Stimulated activated CD4-positive, alpha-beta T cell treated with anti-CD3 and anti-CD28 coated beads, Interleukin-1b, Interleukin-23, amount 100 ng/mL, for 1 hour (primary cell): ENCODE measurements at places on chromosomes 7 and 10.

GRCh38 chr10:2933071-2933470 lies 134.3 kb upstream of the PFKP start:
- DNase-seq, result no peak

GRCh38 chr7:137992550-137993394 lies 9.1 kb downstream of the CREB3L2 start:
- DNase-seq, result no peak

- DNase-seq, result no peak
These were observed 138.4 kb upstream of the MDFIC start for GRCh38 chr7:114783508-114783907.

DNA sequence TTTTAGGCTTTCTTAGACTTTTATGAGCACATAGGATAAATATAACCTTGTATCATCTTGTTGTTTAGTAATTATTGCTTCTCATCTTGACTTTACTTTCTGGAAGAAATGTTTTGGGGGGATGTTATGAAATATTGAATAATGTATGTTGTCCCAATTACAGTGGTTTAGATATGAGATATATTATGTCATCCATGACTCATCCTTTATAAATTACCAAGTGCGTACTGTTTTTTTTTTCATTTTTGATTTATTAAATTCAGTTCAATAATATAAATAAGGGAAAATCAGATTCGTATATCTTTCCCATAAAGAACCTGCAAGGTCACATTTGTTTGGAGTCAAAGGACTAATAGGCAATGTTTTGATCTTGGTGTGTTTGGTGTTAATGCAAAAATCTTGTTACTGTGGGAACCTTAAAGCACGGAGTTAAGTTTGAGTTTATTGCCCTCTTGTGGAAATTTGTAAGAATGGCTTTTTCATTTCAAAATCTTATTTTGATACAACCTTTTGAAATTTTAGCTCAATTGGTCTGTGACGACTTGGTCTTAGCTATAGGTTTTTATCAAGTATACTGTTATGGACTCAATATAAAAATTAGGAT lies 108.6 kb downstream of the SRI start:
- no peak for DNase-seq

- DNase-seq, result no peak
These were observed 1049.7 kb downstream of the NRG3 start for GRCh38 chr10:82924711-82925110.

GRCh38 chr7:149310113-149310836 lies 48.3 kb downstream of the ZNF783 start:
- DNase-seq, result no peak

GRCh38 chr7:31761646-31762045 lies 74.6 kb downstream of the PPP1R17 start:
- no peak for DNase-seq

- no peak for DNase-seq
These were observed 72.4 kb upstream of the LRRC4 start for GRCh38 chr7:128103498-128104107.

- no peak for DNase-seq
These were observed 2.7 kb upstream of the MPP7 start for GRCh38 chr10:28305553-28305952.

DNA sequence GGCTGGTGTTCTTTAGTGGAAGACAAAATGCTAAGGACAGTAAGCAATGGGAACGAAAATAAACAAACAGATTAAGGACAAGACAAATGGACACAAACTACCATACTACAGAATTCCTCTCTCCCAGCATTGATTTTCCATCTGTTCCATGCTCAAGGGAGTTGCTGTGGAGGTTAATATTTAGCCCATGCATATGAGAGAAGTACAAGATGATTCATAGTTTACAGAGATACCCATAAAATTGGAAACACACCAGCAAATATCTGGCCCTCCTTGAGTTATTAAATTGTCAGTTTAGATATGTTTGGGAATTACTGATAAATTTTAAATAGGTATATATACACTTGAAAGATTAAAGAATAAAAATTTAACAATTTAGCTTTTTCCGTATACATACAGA lies 69.8 kb downstream of the GLI3 start:
- DNase-seq, result no peak

DNA sequence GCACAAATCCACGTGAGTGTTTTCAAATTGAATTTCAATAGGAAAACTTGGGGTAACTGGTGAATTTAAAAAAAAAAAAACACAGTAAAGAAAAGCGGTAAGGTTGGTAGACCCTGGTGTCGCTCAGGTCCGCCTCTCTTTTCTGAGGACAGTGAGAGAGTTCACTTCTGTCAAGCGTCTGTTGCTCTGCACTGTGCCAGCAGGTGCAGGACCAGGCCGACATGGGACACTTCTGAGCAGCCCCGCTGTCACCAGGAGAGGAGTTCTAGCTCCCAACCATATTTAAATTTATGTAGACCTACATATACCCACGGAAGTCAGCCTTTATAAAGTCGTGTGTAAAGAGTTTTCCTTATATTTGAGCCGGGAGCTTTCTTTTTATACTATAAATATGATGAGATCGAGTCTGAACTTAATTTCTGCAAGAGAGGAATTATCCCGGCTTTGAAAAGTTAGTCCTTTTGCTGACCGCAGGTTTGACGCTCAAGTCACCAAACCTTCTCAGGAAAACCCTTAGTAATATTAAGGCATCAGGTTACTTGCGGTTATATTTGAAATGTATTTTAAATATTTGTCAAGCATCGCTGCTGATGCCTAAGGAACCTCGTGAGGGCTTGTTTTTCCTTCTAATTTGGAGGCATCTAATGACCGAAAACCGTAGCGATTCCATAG lies 531 bp downstream of the IKZF1 start:
- no peak for DNase-seq

- peak; percentile 40 for DNase-seq
These were observed 1.2 kb upstream of the LZTS2 start for GRCh38 chr10:100998183-100998990.

- no peak for DNase-seq
These were observed at the start of gene STEAP4 for GRCh38 chr7:88306590-88307048. TSS of gene STEAP4 (minus strand) at chr7:88306894. CDS start at chr7:88284269, 22,625 bp downstream.
